ENCODE measurements at places on chromosomes 2 and 18. TPM values are rescaled to one million over a fixed set of nuclear protein-coding genes. Genes with fewer than 3 reads are reported as not detected.
A peak's percentile ranks its signal among the peaks of the same experiment; 100 is the strongest.

GRCh38 chr18:4276953-4277585 lies 178.0 kb downstream of the DLGAP1 start:
- no peak for DNase-seq

Gene ALPP
- total RNA-seq = not detected

DNA sequence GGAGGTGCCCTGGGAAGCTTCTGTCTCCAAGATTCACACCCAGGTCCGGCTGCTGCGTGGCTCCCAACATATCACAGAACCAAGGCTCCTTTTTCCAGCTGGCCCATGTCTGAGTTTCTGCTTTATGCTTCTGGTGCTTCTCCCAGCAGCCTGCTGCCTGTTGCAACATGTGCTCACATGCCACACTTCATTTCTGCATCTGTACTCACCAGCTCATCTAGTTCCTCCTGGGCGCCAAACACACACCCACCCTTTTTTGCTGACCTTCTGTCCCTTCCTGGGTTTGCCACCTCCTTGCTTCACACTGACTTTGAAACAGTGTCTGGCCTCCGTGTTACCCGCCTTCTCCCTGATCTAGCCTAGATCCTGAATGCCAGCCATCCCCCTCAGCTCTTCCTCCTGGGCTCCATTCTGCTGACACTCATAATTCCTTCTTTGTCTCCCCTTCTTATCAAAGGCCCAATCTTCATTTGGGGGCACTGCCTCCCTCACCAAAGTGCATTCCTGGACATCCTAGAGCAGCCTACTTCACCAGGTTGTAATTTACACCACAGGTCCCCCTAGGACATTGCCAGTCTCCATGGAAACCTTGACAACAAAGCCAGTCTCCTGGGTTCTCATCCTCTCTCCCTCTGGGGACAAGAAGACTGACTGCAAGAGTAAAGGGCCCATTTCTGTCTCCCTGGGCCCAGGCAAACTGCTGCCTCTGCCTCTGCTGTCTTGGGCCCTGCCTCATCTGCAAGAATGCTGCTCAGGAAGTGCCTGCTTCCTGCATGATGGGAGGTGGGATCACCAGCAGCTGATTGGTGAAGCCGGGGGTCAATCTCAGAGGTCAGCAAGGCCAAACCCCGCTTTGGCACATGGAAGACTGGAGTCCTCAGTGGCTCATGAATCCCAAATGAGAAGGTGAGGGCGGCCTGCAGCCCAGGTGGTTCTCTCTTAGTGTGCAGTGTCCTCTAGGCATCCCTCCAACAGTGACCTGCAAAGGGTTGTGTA lies 13.9 kb upstream of the PROM2 start:
- peak; percentile 81 for DNase-seq

DNA sequence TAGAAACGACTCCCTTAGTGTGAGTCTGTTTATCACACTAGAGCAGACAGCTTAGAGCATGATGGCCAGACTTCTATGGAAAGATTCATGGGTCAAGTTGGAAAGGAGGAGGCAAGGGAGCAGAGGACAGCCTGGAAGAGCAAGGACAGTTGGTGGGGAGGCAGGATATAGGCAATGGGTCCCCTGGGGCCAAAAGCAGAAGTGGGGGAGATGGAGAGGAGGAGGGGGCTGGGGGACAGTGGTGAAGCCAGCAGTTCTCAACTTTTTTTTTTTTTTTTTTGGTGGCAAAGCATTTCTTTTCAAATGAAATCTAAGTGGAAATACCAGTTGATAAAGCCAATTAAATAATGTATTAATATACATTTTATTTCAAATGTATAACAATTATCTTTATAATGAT lies 197.9 kb downstream of the HRH4 start:
- no peak for DNase-seq

Gene CHRNG
- not detected for total RNA-seq

GRCh38 chr18:58625839-58626238 lies 3.1 kb downstream of the ALPK2 start:
- DNase-seq = no peak

- DNase-seq = no peak
Observed at GRCh38 chr2:150341982-150342680, 145.3 kb downstream of the RND3 start.

- no peak for DNase-seq
Observed at GRCh38 chr18:26637324-26637723, 89.0 kb upstream of the KCTD1 start.

- no peak for DNase-seq
Observed at GRCh38 chr18:79612291-79613108, 67.1 kb upstream of the CTDP1 start.

DNA sequence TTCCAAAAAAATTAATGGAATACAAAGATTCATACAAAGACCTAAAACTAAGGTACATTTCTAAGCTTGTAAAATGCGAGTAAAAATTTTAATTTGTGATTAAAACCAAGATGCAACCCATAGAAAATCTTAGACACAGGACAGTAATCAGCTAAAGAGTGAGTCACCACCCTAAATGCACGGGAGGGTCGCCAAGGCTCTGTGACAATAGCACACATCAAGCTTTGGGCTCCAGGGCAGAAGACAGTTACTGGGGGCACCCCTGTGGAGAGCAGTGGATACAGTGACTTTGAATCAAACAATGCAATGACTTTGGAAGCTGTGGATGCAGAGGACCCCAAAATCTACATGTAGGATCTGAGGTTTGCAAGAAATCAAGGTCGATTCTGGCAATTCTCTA lies 7.5 kb downstream of the FLACC1 start:
- no peak for DNase-seq

GRCh38 chr2:181776336-181776735 lies 96.0 kb upstream of the NEUROD1 start:
- no peak for DNase-seq
